ENCODE measurements at places on chromosomes 6 and 20.

DNA sequence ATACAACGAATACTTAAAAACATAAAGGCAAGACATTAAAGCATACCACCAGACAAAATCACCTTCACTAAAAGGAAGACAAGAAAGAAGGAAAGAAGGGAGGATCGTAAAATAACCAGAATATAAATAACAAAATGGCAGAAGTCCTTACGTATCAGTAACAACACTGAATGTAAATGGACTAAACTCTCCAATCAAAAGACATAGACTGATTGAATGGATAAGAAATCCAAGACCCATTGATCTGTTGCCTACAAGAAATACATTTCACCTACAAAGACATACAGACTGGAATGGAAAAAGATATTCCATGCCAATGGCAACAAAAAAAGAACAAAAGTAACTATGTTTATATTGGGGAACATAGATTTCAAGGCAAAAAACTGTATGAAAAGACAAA lies 74.1 kb downstream of the LMBRD1 start:
- DNase-seq = no peak

- DNase-seq = no peak
Observed at GRCh38 chr6:45557454-45557853, 179.7 kb upstream of the SUPT3H start.

DNA sequence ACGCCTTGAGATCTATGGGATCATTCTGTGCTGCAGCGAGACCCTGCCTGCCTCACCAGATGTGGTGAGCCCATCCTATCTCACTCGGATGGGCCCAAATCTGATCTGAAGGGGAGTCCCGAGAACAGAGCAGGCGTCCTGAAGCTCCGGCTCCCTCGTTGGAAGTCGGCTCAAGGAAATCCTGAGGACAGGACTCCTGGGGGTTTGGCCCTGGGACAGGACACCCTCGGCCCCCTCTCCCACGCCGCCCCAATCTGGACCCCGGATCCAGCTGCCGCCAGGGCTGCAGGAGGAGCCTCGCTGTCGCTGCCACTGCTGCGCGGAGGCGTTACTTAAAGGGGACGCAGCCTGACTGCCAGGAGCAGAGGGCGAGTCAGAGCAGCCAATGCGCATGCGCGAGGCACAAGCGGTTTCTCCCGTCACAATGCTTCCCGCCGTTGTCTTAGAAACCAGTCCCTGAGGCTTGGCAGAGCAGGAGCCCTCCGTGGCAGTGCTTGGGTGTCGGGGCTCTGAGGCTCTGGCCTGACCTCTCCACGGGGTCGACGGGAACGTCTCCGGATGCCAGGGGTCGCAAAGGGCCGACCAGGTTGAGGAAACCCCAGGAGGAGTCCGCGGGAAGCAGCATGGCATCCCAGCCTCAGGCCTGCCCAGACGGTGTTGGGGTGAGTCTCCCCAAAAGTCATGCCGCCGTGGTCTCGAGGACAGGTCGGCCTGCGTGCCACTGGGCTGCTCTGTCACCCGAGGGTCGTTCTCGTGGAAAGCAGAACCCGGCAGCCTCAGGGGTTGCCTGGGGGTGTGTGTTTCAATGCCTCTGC lies 1567.8 kb upstream of the DEFB115 start:
- no peak for DNase-seq

GRCh38 chr6:121354764-121355163 lies 20.5 kb upstream of the TBC1D32 start:
- no peak for DNase-seq

GRCh38 chr6:14759976-14760672 lies 485.7 kb upstream of the JARID2 start:
- DNase-seq = no peak

DNA sequence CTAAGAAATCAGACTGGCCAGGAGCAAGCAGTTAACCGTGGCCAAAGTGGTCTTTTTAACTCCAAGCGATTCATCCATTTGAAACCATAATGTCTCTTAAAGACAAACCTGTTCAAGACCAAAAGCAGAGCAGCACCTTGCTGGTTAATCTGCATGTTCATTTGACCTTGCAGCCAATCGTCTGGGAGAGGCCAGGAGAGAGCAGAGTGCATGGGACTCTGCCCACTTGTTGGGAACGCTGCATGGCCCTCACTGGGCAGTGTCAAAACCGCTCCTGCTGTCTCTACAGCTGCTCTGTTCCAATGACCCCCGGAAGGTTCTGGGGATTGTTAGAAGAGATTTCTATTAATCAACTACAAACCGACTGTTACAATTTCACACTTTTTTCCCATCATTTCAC lies 79.6 kb downstream of the OLIG3 start:
- DNase-seq = no peak

- DNase-seq = no peak
Observed at GRCh38 chr20:61307686-61308476, 55.8 kb downstream of the CDH4 start.

DNA sequence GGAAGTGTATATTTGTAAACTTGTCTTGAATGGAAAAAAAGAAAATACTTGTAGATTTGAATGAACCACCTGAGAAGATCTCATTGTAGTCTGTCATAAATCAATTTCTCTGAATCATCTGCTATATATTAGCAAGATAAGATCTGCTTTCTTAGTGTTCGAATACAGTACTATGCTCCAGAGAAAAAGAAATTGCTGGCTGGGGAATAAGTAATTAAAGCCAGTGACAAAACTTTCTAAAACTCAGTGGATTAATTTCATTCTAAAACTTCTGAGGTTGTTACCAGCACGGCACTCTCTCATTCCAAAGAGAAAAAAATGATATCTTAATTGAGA lies 22.4 kb upstream of the MROH8 start:
- DNase-seq = no peak

GRCh38 chr6:84466511-84466910 lies 239.1 kb upstream of the CEP162 start:
- no peak for DNase-seq

- peak; percentile 49 for DNase-seq
Observed at GRCh38 chr6:134436281-134436815, 118.4 kb upstream of the SGK1 start.

- DNase-seq = no peak
Observed at GRCh38 chr6:13261464-13261994, 66.8 kb downstream of the TBC1D7 start.

DNA sequence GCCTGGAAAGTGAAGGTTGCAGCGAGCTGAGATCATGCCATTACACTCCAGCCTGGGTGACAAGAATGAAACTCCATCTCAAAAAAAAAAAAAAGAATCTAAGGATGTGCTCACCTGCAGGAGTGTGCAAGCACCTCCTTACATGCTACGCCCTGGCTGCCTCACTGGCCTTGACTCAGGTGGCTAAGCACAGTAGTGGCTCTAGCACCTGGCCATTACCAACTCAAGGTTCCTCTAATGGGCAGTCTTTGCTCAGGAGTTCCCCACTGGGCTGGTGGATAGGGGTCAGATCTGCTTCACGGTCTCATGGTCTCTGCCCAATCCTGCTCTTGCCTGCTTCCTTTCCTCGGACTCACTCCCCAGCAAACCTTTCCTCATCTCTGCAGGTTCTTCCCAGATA lies 39.7 kb downstream of the KCNK17 start:
- no peak for DNase-seq

- no peak for DNase-seq
Observed at GRCh38 chr6:32298632-32299336, 72.9 kb downstream of the TSBP1 start.

DNA sequence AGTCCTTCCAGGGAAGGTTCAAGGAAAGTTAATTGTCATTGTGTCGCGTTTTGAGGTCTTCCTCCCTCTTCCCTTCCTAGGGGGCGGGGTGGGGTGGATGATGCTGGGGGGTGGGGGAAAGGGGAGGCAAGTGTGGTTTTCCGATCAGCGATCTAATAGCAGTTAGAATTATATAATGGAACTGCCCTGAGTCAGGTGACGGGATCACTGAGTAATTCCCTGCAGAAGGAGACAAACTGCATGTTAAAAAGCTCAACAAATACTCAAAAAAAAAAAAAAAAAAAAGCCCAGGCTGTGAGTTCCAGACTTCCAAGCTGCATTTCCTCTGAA lies 240.4 kb downstream of the PHACTR1 start:
- no peak for DNase-seq

DNA sequence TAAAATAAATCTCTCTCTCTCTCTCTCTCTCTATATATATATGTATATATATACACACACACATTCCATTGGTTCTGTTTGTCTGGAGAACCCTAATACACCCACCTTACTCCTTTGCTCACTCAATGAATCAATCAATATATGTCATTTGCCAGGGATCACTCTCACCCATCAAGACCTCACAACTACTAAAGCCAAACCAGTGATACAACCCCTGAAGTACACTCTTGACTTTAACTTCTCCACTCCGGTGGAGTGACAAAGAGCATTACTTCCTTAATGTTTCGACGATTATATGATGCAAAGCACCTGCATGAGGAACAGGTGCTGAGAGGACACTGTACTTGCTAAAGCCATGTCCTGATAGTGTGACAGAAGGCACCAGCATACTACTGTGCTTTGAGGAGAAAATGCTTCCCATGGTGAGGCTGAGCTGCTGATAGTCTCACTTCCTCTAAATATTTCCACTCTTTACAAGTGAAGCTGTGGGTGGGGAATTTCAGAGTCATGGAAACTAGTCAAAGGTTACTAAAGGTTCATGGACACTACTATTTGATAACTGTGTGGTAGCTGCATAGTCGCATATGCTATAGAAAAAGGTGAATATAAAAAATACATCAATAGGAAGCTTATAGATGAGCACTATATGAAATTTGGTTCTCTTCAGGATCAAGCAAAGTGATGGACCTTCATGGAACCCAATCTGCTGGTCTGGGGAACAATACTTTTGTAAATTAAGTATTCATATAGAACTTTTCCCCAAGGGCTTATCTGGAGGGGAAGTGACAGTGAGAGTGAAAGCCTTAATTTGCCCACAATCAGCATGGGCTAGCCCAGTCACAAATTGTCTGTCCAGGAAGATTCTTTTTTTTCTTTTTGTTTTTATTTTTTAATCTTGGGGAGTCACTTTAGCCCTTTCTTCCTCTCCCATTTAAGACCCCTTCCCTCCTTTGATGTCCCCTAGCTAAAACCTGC lies 141.9 kb upstream of the NEDD9 start:
- no peak for DNase-seq

- DNase-seq = no peak
Observed at GRCh38 chr20:10065154-10065833, 30.5 kb downstream of the ANKEF1 start.

DNA sequence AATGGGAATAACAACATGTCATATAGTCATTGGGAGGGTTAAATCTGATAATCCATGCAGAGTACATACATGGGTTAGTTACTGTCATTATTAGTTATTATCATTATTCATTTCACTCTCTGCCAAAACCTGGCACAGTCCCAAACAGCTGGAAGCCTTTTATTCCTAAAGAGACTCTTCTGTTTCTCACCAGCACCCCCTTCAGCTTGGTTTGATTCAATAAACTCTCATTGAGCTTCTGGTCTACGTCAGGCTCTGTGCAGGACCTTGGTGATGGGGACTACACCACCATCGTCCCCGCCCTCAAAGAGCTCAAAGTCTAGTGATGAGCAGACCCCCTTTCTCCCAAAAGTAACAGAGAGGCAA lies 2.3 kb downstream of the KCNK15 start:
- DNase-seq = no peak

GRCh38 chr6:111970426-111970825 lies 83.5 kb upstream of the CCN6 start:
- DNase-seq = no peak

GRCh38 chr20:61330441-61330840 lies 78.4 kb downstream of the CDH4 start:
- no peak for DNase-seq

DNA sequence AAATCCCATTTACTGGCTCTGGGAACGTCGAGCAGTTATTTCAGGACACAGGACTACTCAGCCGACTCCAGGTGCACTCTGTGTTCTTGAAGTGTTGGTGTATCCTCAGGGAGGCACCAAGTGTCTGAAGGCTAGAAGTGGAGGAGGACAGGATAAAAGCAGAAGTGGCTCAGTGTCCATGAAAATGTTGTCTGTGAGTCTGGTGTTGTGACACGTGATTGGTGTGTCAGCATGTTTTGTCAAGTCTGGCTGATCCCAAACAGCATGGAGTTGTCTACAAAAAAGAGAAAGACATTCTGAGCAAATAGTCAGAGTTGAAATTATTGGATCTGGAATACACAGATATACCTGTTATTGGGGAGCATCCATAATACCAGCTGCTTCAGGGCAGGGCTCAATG lies 30.3 kb downstream of the SCGN start:
- no peak for DNase-seq

DNA sequence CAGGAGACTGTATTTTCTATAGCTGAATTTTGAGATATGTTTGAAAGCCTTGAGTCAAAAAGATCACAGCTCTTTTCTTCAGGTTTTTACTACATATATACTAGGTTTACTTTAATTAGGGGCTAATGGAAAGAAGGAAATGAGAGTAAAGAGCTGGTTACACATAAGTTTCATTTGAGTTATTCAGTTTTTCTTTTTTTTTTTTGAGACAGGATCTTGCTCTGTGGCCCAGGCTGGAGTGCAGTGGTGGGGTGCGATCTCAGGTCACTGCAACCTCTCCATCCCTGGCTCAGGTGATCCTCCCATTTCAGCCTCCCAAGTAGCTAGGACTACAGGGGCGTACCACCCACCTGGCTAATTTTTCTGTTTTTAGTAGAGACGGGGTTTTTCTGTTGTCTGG lies 4.8 kb downstream of the ARFGEF2 start:
- DNase-seq = no peak

DNA sequence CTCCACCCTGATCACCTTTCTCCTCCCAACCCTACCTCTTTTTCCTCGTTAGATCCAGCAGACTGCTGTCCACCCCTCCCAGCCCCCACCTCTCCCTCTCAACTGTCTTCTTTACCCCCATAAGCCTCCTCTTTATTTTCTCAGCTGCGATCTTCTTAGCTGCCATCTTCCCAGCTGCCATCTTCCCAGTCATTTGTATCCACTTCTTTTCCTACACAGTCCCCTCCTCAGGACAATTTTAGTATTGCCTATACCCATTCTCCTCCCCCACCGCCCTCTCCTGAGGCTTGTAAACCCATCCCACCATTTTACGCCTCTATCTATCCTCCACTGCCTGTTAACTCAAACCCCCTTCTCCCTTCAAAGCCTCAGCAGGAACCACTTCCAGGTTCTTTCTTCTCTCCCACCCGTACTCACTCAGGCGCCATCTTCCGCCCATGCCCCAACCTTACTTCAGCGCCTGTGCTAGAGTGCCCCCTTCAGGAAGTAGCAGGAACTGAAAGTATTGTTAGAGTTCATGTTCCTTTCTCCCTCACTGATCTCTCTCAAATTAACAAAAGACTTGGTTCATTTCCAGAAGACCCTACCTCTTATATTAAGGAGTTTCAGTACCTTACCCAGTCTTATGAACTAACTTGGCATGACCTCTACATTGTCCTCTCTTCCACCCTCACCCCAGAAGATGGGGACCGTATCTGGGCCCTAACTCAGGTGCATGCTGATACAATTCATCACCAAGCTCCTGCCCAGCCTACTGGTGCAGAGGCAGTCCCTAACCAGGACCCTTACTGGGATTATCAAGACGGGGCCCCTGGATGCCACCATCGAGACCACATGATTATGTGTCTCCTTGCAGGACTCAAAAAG lies 236.0 kb downstream of the ADGRG6 start:
- DNase-seq = no peak

GRCh38 chr6:157152556-157152955 lies 170.8 kb downstream of the TMEM242 start:
- DNase-seq = no peak
